ENCODE measurements at places on chromosomes 16 and 17.

DNA sequence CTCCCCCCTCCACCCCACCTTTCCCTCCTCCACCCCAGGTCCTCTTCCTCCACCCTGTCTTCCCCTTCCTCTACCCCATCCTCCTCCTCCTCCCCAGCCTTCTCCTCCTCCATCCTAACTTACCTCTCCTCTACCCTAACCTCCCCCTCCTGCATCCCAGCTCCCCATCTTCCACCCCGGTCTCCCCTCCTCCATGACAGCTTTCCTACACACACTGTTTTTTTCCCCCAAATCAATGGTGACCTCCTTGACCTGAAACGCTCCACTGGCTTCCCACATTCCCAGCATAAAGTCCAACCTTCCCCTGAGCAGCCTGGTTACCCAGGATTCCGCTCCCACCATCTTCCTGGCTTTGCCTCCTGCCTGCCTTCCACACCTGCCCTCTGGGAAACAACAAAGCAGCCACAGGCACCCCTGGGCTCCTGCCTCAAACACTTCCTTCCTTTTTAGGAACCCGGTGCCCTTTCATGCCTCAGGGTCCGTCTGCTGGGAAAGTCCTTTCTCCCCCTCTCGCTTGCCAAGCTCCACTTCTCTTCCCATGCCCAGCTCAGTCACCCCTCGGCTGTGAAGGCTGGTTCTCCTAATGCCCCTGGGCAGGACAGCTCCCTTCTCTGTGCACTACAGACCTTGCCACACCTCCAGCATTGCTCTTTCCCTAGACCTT, 2.1 kb downstream of the RGS9 start:
- DNase-seq = peak; percentile 32

DNA sequence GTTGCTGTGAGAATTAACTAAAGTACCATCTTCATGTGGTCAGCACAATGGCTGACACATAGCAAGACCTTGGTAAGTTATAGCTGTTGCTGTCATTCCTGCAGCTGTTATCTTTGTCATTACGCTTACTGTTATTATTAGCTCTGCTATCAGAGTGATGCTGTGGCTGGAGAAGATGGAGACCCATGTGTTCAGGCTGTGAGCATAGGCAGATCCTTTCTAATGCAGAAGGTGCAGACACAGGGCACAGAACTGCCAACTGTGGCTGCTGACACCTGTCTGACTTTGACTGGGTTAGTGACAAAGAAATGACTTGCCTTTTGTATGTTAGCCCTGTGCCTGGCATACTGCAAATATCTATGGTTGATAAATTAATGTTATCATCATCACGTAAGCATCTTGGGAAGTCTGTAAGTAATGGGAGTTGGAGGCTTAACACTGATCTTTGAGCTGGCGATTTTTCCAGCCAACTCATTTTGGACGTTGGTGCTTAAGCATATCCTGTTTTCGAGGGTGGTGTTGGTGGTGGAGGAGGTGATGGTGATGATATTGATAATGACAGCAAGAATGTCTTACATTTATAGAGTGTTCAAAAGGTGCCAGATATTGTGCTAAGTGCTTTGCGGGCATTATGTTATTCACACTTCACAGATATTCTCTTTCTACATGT, 695.3 kb downstream of the WWOX start:
- no peak for DNase-seq

GRCh38 chr16:50011707-50012106, 13.3 kb upstream of the CNEP1R1 start:
- no peak for DNase-seq

DNA sequence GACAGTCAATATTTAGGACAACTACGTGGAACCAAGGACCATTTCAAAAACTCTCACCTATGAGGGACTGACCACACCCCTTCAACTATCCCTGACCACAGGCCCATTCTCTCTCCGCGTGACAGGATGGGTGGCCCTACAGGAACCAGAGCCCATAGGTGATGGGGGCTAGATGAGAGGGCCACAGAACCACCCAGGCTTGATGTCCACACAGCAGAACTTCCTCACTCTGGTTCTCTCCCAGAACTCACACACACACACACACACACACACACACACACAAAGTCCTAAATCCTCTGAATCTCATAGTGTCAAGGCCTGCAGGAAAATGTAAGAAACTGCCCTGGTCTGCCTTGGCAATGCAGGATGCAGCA, 1.5 kb downstream of the ZNF319 start:
- DNase-seq = no peak

GRCh38 chr16:53282328-53282727, 151.9 kb upstream of the RBL2 start:
- DNase-seq = no peak

GRCh38 chr17:35138218-35138617, 3.9 kb downstream of the NLE1 start:
- no peak for DNase-seq

DNA sequence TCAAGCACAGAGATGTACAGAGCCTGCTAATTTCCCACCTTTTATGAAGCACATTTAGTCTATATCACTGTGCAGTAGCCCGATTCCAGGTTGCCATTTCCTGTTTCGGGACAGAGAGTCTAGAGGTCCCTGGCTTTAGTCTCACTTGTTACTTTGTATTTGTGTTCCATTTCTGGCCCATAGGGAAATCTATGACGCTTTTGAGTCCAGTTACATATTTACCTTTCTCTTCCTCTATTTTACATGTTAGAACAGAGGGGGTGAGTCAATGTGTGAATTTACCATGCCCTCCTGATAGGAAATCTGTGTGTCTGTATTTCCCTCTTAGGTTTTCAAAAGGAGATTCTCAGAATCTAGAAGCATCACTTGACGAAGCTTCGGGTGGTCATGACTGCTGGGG, 227.1 kb upstream of the ZFHX3 start:
- DNase-seq = no peak

DNA sequence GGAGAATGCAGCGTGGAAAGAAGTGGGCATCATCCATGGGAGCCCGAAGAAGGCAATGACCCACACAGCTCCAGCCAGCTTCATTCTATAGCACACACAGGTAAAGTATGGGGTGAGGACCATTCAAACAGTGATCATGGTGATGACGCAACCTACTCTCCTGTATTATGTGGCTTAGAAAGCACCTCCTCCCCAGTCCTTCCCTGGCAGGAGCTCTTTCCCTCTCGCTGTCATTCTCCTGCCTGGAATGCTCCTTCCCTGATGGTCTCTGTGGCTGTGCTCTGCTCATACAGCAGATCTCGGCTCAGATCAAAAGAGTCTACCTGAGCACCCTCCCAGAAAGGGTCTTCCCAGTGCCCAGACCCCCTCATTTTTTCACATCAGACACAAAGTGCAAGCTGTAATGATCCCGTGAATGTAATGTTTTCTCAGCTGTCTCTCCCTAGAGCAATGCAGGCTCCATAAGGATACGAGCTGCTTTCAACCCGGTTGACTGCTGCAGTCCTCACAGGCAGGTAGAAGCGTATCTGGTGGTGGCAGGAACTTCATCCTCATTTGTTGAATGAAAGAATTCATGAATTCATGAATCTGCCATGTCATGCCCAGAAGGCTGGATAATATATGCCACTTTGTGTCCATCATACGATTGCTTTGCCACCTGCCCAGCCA, 248.8 kb downstream of the HS3ST3A1 start:
- no peak for DNase-seq

GRCh38 chr16:85909932-85910853, 11.2 kb downstream of the IRF8 start:
- DNase-seq = no peak

GRCh38 chr17:418421-418751, 65.8 kb upstream of the RPH3AL start:
- DNase-seq = no peak

DNA sequence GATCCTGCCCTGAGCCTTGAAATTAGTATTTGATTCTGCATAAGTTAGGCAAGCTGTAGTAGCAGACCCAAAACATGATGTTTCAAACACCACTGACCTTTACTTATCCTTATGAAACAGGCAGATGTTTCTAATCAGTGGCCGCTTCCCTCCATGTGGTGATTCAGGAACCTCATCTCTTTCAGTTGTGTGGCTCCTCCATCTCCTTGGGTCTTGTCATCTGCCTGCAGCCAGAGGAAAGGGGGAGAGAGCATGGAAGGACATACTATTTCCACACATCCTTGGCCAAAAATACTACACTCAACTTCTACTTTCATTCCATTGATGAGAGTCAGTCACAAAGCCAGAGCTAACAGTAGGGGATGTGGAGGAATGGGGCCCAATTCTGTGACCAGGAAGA, 41.6 kb upstream of the IRX6 start:
- DNase-seq = no peak

- peak; percentile 29 for DNase-seq
Observed at GRCh38 chr17:64183815-64184214, 53.9 kb upstream of the ERN1 start.

GRCh38 chr17:45848868-45849535, 4.3 kb downstream of the SPPL2C start:
- no peak for DNase-seq

- DNase-seq = no peak
Observed at GRCh38 chr17:44999433-44999832, 31.3 kb upstream of the C1QL1 start.

- no peak for DNase-seq
Observed at GRCh38 chr17:62156949-62157348, 91.9 kb upstream of the MED13 start.

- DNase-seq = no peak
Observed at GRCh38 chr17:66310528-66311148, 8.2 kb downstream of the PRKCA start.

- DNase-seq = no peak
Observed at GRCh38 chr16:83247767-83248372, 559.9 kb upstream of the HSBP1 start.

- no peak for DNase-seq
Observed at GRCh38 chr16:80606221-80606766, 65.5 kb downstream of the DYNLRB2 start.

DNA sequence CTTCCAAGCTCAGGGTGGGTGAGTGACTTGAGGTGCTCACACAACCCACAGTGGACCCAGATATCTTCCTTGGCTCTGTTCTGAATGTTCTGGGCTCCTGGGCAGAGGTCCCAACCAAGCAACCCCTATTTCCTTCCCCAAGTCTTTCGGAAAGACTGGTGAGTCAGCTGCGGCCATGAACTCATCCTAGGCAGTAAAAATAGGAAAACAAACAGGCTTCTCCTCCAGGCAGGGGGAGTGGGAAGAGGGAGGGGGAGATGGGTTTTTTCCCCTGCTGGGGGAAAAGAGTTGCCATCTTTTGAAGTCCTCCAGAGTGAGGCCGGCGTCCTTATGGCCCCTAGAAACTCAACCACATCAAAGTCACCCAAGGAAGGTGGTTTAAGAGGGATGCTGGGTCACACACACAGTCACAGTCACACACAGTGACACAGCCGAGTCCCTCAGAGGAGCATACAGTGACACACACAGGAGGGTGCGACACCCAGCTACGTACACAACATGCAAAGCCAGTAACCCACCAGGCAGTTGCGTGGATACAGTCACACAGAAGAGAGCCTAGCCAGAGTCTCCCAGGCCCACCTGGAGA, 16.0 kb upstream of the DLX4 start:
- no peak for DNase-seq

DNA sequence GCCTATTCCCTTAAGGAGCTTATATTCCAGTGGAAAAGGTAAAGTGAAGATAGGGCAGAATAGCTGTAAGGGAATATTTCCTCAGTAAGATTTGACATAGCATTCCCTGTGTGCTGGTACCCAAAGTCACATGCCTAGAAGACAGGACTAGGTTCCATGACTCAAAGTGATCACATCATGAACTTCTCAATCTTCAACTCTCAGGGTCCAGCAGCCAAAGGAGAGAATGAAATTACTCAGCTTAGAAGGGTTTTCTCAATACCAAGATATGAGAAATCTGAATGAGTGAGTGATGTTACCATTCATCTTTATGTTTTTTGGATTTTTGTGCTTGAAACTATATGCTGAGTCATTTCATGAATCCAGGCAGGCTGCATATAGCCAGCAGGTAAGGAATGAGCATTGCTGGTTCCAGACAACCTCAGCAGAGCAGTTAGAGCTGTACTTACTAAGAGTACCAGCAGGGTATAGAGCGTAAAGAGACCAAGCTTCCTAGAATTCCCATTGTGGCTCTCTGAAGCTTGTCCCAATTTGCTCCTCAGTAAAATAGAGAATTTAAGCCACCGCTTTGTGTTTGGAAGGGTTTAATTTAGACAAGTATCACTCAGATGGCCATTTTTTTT, 91.1 kb downstream of the ANKFN1 start:
- no peak for DNase-seq
